ENCODE measurements at places on chromosomes 2 and 18.

- DNase-seq = peak; percentile 80
Measured at GRCh38 chr2:71000780-71001591, 6.3 kb upstream of the TEX261 start.

- peak; percentile 55 for DNase-seq
Measured at GRCh38 chr18:60372596-60372995, at the start of gene MC4R. Gene MC4R (minus strand): TSS chr18:60372775. CDS start chr18:60372349, 426 bp downstream.

- no peak for DNase-seq
Measured at GRCh38 chr2:242038166-242038927, 168.8 kb downstream of the RTP5 start.

GRCh38 chr2:164934401-164935117 lies 20.8 kb downstream of the SLC38A11 start:
- no peak for DNase-seq

GRCh38 chr18:44818668-44819403 lies 138.1 kb downstream of the SETBP1 start:
- no peak for DNase-seq

DNA sequence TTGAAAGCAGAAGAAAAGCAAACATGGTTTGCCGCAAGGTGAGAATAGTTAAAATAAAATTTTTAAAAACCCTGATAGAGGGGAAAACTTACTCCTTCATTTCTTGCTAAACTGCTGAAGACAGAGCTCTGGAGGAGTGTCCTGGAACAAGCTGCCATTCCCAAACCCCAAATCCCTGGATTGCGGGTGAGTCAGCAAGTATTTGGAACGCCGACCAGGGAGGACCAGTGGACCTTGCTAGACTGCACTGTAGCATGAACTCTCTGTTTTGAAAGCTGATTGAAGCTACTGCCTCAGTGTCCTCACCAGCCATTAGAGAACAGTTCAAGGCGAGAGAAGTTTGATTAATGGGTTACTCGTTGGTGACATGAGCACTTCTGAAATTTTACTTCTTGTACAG lies 99.4 kb upstream of the RASGRP3 start:
- no peak for DNase-seq

- DNase-seq = no peak
Measured at GRCh38 chr2:24543252-24543651, 52.2 kb downstream of the NCOA1 start.

DNA sequence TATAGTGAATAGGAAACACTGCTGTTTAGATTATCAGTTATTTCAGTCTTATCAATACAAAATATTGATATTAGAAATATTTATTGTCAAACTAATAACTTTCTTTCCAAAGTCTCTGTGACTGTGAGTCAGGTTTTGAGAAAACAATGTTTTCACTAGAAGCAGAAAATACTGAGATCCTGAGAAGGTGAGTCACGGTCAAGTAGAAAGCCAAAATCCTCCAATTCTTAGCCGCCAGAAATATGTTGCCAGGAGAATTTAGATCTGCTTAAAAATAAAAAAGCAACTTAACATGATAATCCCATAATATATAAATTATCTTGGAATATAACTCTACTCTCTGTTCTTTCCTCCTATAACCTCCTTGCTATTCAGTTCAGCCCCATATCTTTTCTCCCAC lies 181.9 kb upstream of the NRXN1 start:
- no peak for DNase-seq

GRCh38 chr2:199230091-199230490 lies 227.6 kb downstream of the SATB2 start:
- no peak for DNase-seq

DNA sequence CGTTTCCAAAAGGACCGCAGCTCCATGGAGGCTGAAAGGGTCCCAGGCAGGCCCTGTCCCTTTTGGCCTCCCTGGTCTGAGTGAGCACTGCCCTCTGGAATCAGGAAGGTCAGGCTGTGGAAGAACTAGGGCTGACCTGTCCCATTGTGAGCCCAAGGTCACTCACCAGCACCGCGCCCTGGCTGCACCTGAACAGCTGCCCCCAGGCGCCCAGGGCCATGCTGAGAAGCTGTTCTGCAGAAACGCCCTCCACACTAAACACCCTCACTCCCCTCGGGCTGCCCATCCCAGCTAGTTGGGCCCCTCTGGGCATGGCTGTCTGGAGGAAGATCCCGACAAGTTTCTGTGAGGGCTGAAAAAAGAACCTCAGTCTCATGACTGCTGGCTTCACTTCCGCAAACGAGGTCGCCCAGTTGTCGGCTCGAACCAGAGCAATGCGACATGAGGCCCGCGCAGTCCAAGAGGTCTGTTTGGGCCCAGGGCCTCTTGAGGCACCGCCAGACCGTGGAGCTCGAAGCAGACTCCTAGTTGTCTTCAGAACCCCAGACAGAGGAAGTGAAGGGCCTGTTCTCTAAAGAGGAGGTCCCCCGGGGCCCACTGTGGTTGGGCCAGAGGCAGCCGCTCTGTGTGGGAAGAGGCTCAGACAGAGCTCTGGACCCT lies 64.4 kb downstream of the INPP5D start:
- no peak for DNase-seq

DNA sequence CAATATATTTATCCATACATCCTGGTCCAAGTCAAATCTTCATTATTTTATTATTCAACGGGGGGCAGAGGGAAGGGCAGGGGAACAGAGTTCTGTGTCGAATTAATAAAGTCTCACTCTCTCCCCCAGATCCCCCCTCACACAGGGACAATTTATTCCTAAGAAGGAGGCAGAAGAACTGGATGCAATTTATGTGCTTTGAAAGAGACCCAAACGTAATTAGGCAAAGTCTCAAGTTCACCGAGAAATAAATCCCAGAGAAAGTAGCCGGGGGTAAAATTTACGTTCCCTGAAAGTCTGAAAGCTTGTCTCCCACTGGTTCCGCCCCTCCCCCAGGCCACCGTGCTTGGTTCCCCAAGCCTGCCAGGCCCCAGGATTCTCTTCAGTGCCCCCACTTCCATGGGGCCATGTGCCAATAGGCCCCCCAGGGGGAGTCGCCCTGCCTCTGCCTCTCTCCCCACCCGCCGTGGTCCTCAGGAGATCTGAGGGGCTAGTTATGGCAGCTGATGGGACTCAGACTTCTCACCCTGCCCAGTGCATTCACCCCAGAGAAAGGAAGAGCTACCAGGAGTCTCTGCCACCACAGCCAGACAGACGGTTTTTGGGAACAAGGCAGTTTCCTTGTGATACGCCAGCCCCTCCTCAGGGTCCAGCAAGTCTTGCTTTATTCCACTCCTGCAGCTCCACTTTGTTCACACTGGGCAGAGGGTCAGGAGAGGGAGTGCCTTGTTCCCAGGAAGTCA lies 215.5 kb downstream of the CYP26B1 start:
- peak; percentile 36 for DNase-seq

- no peak for DNase-seq
Measured at GRCh38 chr18:8786483-8787370, 81.4 kb downstream of the MTCL1 start.

- DNase-seq = no peak
Measured at GRCh38 chr18:37341016-37341415, 224.6 kb downstream of the CELF4 start.

DNA sequence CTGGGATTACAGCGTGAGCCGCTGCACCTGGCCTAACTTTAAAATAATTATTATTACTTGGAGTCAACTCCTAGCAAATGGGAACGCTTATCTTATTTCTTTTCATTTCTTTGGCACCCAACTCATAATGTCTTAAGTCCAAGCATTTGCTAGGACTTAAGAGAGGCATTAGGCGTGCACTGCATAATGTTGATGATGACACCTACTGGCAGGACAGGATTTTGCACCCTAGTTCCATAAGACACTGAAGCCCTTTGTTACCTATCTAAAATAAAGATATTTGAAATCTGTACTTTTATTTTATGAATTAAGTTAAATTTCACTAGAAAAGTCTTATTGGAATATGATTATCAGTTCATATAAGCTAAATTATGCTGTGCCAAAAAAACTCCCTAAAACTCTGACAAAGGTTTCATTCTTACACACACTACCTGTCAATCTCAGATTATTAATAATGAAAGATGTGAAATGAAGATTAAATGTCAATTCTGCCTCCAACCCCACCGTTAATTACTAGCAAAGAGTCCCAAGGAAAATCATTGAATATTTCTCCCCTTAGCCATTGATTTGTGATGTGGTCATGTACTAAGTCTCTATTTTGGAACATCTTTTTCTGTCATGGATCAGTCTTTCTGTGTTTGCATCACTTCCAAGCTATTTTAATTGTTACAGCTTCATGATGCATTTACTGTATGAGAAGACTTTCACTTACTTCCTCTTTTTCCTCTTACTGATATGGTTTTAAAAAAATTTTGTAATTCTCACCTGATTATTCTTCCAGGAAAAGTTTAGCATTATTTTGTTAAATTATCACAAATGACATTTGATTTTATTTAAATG lies 12.7 kb upstream of the CDH2 start:
- DNase-seq = no peak

GRCh38 chr2:169162613-169163012 lies 93.2 kb downstream of the DHRS9 start:
- no peak for DNase-seq

GRCh38 chr2:69390001-69390400 lies 3.0 kb upstream of the GFPT1 start:
- no peak for DNase-seq

DNA sequence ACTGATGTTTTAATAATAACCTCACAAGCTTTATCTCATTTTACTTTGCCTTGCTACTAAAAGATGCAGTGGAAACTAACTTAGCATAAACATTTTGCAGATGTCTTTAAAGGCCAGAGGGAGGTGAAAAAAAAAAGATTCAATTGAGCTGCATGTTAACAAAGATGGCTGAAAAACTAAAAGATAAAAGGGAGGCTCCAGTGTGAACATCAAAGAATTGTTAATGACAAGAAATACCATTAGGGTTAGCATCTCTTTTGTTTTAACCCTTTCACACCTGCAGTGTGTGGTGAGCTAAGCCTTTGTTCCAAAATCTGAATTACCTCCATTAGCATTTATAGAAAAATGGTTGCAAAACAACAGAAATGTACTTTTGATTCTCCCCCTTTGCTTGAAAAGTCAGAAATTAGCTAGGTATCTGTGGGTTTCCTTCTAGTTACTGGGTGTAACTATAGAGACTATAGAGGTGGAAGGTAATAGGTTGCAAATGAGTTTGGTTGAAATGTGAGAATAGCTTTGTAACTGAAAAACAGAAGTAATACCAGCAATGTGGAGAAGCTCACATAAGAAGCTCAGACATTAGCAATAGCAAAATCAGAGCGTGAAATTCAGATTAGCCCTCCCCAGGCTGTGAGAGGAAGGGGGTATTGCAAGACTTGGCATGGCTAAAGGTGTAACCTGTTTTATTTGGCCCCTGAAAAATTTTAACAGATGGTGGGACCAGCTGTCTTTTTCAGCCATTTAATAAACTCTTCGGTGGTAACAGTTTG lies 34.8 kb upstream of the SP5 start:
- DNase-seq = no peak

DNA sequence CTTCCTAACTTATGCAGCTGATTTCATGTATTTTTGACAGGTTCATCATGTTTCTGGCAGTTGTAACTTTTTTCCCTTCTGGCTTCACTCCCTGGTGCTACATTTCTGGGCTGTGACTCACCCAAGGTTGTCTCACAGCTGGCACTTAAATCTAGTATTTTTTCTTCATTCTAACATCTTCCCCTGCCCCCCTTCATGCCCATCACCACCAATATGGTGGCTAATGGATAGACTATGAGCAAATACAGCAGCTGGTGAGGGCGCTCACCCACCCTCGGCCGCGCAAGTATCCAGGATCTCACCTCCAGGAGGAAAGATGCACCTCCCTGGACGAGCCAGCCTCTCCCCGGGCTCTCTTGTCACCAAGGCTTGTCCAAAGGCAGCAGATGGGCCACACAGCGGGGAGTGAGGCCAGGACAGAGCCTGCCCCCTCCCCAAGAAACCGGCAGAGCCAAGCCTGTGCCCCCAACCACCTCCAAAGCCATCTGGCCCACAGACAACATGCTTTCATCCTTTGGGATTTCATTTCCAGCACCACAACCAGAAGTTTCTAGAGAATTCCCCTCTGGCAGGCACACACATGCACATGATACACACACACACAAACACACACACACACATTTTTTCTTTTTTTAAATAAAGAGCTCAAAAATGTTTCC lies 39.1 kb downstream of the ATOH8 start:
- no peak for DNase-seq

Data from ecto neural progenitor cell (in vitro differentiated cells).